ENCODE measurements at places on chromosomes 3 and 15. TPM values are rescaled to one million over a fixed set of nuclear protein-coding genes. Genes with fewer than 3 reads are reported as not detected.

GRCh38 chr3:16233806-16234205, 30.9 kb downstream of the DPH3 start:
- H3K36me3 ChIP-seq: no peaks in the 10 kb centered on the region
- DNase-seq: no peak
- H3K4me1 ChIP-seq: no peaks in the 10 kb centered on the region
- no peak overlapping the region for H3K4me3 ChIP-seq
- H3K27me3 ChIP-seq: peaks cover 11% of the 10 kb centered on the region
- no peak overlapping the region for H3K27ac ChIP-seq

Gene ECE2
- not detected for polyA plus RNA-seq

DNA sequence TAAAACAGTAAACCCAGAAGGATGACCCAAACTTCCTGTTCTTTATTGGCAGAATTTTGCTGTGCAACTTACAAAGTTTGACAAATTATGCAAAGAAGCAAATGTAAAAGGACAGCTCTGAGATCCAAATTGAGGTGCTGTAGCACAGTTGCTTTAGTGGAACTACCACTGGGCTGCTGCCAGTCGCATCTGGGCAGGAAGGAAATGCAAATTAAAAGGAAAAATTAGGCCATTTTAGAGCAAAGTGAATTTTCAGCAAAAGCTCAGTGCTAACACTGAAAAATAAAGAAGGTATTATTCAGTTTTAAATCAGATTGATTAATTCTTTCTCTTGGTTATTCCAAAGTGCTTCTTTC, 104.5 kb downstream of the ZMAT3 start:
- H3K4me1 ChIP-seq: peaks cover 47% of the 10 kb centered on the region
- peak overlapping the region; percentile 71 for H3K4me3 ChIP-seq
- DNase-seq: peak; percentile 3
- peak overlapping the region; percentile 91 for H3K27ac ChIP-seq
- H3K36me3 ChIP-seq: no peaks in the 10 kb centered on the region

Gene A4GNT
- polyA plus RNA-seq: not detected

- H3K27me3 ChIP-seq: no peaks in the 10 kb centered on the region
- no peak overlapping the region for H3K4me3 ChIP-seq
- no peak for DNase-seq
- H3K4me1 ChIP-seq: no peaks in the 10 kb centered on the region
Measured at GRCh38 chr3:55894605-55895004, 407.5 kb upstream of the WNT5A start.

Gene IGSF11
- not detected for polyA plus RNA-seq

GRCh38 chr3:52798978-52799476, 4.4 kb downstream of the ITIH3 start:
- H3K27ac ChIP-seq: no peak overlapping the region
- no peaks in the 10 kb centered on the region for H3K36me3 ChIP-seq
- no peak for DNase-seq
- no peaks in the 10 kb centered on the region for H3K4me1 ChIP-seq
- no peak overlapping the region for H3K4me3 ChIP-seq
- no peaks in the 10 kb centered on the region for H3K27me3 ChIP-seq

GRCh38 chr3:176978441-176978840, 218.8 kb downstream of the TBL1XR1 start:
- no peaks in the 10 kb centered on the region for H3K36me3 ChIP-seq
- no peaks in the 10 kb centered on the region for H3K4me1 ChIP-seq
- no peak overlapping the region for H3K27ac ChIP-seq
- DNase-seq: no peak
- H3K4me3 ChIP-seq: no peak overlapping the region

DNA sequence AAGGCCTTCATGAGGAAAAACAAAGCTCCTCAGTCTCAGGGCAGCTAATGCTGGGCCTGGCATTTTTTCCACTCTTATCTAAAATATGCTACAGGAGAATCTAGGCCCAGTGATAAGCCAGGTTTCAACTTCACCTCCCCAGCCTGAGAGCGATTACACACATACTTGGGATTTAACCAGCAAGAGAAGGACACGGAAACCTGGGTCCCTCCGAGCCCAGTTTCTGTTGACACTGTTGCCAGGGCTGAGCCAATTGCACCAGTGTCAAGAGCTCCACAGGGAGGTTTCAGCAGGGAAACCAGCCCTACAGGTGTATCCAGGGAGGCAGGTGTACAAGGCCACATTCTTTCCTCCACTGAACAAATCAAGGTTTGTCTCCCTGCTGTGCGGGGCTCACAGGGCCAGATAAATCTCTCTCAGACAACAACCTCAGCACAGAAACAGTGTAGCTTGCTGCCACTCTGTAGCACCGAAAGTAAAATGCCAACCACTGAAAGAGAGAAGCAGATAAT, 85.4 kb downstream of the MAGI1 start:
- no peaks in the 10 kb centered on the region for H3K4me1 ChIP-seq
- no peak overlapping the region for H3K4me3 ChIP-seq
- no peak for DNase-seq
- no peaks in the 10 kb centered on the region for H3K36me3 ChIP-seq

GRCh38 chr3:158925828-158926494, 124.1 kb downstream of the MFSD1 start:
- peaks cover 5% of the 10 kb centered on the region for H3K27me3 ChIP-seq
- H3K27ac ChIP-seq: no peak overlapping the region
- H3K4me3 ChIP-seq: no peak overlapping the region
- no peaks in the 10 kb centered on the region for H3K4me1 ChIP-seq
- DNase-seq: no peak
- H3K36me3 ChIP-seq: no peaks in the 10 kb centered on the region

GRCh38 chr15:33298631-33299030, 12.1 kb upstream of the RYR3 start:
- H3K4me1 ChIP-seq: no peaks in the 10 kb centered on the region
- no peak for DNase-seq
- H3K36me3 ChIP-seq: no peaks in the 10 kb centered on the region

Gene TNNC1
- polyA plus RNA-seq: not detected

Gene ABHD17C
- polyA plus RNA-seq: not detected

Gene TCAIM
- 13.2 TPM for polyA plus RNA-seq

DNA sequence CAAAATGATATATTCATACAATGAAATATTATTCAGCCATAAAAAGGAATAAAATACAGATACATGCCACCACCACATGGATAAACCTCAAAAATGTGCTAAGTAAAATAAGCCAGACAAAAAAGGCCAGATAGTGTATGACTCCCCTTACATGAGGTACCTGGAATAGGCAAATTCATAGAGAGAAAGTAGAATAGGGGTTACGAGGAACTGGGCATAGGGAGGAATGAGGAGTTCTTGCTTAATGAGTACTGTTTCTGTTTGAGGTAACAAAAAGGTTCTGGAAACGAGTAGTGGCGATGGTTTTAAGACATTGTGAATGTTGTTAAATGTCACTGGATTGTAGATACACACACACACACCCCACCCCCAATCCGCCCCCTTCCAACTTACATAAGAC, 8.2 kb downstream of the RAF1 start:
- no peaks in the 10 kb centered on the region for H3K27me3 ChIP-seq
- no peak overlapping the region for H3K4me3 ChIP-seq
- H3K4me1 ChIP-seq: peaks cover 38% of the 10 kb centered on the region
- peak overlapping the region; percentile 18 for H3K27ac ChIP-seq
- H3K36me3 ChIP-seq: no peaks in the 10 kb centered on the region

DNA sequence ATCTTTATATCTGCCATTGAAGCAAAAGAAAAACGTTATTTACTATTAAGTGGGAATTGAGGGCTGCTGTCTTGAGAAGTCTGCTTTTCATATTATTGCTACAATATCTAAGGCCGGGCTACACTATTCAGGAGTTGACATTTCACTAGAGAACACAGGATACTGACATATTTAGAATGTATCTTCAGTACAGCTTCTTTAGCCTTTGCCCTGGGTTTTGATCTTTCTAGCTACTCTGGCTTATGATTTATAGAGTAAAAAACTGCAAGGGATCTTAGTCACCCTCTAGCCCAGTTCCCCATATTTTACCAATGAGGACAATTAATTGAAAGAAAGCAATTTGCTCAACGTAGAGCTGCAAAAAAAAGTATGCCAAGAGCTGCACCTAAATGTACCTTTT, 307.4 kb upstream of the DPPA4 start:
- no peak overlapping the region for H3K27ac ChIP-seq
- no peaks in the 10 kb centered on the region for H3K27me3 ChIP-seq
- no peaks in the 10 kb centered on the region for H3K36me3 ChIP-seq
- no peak for DNase-seq
- no peaks in the 10 kb centered on the region for H3K4me1 ChIP-seq

Gene LTK
- not detected for polyA plus RNA-seq

Gene RAD51
- 0.85 TPM for polyA plus RNA-seq

DNA sequence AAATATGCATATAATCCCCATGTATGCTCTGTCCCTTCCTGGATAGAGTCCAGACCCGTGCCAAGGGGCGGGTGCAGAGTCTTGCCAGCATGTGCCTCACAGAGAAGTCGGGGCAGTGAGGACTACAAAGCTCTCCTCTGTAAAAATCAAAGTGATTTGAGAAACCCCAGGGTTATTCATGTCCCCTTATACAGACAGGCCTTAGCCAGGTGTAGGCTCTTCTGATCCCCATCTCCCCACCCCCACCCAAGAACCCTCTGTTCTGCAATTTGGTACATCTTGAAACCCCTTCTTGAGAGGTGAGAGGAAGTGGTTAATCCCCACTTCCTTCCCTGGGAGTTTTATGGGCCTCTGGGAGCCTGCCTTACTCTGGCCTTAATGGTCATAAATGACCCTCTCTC, 24.7 kb downstream of the TRIM71 start:
- H3K4me3 ChIP-seq: no peak overlapping the region
- no peak overlapping the region for H3K27ac ChIP-seq
- DNase-seq: no peak
- H3K4me1 ChIP-seq: peaks cover 8% of the 10 kb centered on the region

DNA sequence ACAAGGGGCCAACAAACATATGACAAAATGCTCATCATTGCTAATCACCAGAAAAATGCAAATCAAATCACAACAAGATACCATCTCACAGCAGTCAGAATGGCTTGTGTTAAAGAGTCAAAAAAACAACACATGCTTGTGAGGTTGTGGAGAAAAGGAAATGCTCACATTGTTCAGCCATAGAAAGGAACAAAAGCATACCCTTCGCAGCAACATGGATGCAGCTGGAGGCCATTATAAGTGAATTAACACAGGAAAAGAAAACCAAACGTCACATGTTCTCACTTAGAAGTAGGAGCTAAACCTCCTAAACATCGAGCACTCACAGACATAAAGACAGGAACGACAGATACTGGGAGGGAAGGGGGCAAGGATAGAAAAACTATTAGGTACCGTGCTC, 678.4 kb upstream of the GRM7 start:
- no peak for DNase-seq
- no peaks in the 10 kb centered on the region for H3K27me3 ChIP-seq
- H3K27ac ChIP-seq: no peak overlapping the region
- no peaks in the 10 kb centered on the region for H3K36me3 ChIP-seq

Gene SLC27A2
- not detected for polyA plus RNA-seq

GRCh38 chr3:168127466-168127865, 31.7 kb upstream of the GOLIM4 start:
- H3K4me3 ChIP-seq: no peak overlapping the region
- no peaks in the 10 kb centered on the region for H3K36me3 ChIP-seq
- H3K4me1 ChIP-seq: no peaks in the 10 kb centered on the region
- no peak for DNase-seq

- peaks cover 21% of the 10 kb centered on the region for H3K4me1 ChIP-seq
- no peak overlapping the region for H3K4me3 ChIP-seq
- H3K27ac ChIP-seq: peak overlapping the region; percentile 86
- no peaks in the 10 kb centered on the region for H3K27me3 ChIP-seq
Measured at GRCh38 chr3:5020242-5020722, 41.0 kb downstream of the BHLHE40 start.

GRCh38 chr3:43723121-43723734, 32.5 kb downstream of the ABHD5 start:
- H3K4me3 ChIP-seq: no peak overlapping the region
- H3K27ac ChIP-seq: no peak overlapping the region
- DNase-seq: no peak
- H3K27me3 ChIP-seq: no peaks in the 10 kb centered on the region
- peaks cover 19% of the 10 kb centered on the region for H3K36me3 ChIP-seq
- H3K4me1 ChIP-seq: no peaks in the 10 kb centered on the region

Gene HHLA2
- polyA plus RNA-seq: not detected

Measured in naive B cell (primary cell).